ENCODE measurements at places on chromosomes 7 and 10.

DNA sequence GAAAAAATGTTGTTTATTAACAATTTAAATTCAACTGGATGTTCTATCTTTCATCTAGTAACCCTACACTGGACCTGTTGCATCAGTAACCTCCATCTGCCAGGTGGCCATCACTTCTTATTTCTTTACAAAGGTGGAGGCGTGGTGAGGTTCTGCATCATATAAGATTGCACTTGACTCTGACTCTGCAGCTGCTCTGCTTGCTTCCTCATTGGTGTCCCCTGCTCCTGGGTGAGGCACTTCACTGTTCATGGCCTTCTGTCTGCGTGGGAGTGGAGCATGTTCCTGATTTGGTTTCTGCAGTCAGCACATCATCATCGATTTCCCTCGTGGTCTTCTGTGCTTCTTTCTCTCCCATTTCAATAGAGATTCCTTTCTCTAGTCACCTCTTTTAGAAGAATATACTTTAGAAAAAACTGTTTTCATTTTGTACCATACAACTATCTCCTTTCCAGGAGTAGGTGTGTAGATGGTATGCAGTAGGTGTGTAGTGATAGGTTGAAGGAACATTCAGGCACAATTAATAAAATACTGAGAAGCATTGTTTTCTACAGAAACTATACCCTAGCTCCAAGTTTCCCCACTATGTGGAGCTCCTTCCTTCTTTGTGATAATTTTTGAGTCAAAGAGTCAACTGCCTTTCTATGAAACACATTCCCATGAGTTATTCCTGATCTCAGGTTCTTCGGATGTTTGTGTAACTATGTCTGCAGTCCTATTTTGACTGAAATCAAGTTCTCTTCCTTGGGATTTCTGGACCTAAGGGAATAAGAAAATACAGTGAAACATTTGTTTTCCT, 231.7 kb upstream of the CNTNAP2 start:
- no peak overlapping the region for H3K4me3 ChIP-seq
- H3K36me3 ChIP-seq: no peaks in the 10 kb centered on the region
- no peaks in the 10 kb centered on the region for H3K27me3 ChIP-seq

DNA sequence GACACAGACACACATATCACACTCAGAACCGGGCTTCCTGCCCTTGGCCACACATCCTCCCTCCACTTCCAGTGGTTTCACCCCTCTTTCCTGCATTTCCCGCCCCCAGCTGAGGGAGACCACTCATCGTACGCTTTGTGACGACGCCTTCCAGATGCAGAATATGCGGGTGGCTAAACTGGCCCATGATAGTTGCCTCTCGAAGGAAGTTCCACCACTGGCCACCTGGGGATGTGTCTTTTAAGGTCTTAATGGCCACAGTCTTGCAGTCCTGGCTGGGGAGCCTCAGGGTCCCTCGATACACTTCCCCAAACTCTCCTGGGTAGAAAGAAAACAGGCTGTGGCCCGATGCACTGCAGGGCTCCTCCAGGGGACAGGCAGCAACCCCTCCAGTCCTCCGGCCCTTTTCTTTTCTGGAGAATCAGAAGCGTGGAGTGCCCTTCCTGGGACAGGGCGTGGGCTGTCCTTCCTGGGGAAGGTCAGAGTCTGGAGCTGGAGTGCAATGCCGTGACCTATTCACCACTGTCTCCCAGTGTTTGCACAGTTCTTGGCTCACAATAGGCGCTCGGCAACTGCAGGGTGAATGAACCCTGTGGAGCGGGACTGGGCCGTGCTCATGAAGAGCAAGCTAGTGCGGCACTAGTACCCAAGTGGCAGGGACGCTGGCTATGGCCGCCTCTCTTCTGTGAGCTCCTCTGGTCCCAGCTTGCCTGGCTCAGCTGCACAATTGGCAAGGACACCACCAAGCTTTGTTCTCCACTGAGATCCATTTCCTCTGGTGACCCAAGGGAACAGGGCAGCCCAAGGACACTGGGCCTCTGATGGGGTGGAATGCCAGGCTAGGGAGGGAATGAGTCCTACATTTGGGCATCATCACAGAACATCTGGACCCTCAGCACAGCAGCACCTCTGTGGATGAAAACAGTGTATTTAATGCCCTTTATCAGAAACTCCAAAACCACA, 13.2 kb downstream of the EPHA1 start:
- no peaks in the 10 kb centered on the region for H3K27me3 ChIP-seq
- peaks cover 55% of the 10 kb centered on the region for H3K4me1 ChIP-seq
- peaks cover 44% of the 10 kb centered on the region for H3K36me3 ChIP-seq
- H3K27ac ChIP-seq: no peak overlapping the region

DNA sequence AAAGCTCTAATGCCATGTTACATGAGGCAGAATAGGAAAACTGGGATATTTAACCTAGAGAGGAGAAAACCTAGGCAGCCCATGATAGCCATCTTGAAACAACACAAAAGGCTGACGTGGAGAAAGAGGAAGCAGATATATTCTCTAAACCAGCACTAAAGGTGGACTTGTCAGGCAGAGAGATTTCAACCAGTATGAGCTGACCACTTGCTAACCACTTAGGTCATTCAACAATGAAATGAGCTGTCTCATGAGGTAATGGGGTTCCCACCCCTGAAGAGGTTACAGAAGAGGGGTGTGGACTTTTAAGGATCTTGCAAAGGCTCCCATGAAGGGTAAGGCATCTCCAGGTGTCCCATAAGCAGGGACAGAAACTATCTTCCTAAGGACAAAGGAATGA, 26.8 kb upstream of the EGR2 start:
- H3K4me1 ChIP-seq: no peaks in the 10 kb centered on the region
- DNase-seq: no peak
- no peaks in the 10 kb centered on the region for H3K36me3 ChIP-seq

- H3K4me1 ChIP-seq: no peaks in the 10 kb centered on the region
- no peak overlapping the region for H3K4me3 ChIP-seq
- no peaks in the 10 kb centered on the region for H3K36me3 ChIP-seq
- H3K27me3 ChIP-seq: no peaks in the 10 kb centered on the region
- no peak for DNase-seq
Measured at GRCh38 chr7:16086743-16087142, 334.6 kb downstream of the CRPPA start.

DNA sequence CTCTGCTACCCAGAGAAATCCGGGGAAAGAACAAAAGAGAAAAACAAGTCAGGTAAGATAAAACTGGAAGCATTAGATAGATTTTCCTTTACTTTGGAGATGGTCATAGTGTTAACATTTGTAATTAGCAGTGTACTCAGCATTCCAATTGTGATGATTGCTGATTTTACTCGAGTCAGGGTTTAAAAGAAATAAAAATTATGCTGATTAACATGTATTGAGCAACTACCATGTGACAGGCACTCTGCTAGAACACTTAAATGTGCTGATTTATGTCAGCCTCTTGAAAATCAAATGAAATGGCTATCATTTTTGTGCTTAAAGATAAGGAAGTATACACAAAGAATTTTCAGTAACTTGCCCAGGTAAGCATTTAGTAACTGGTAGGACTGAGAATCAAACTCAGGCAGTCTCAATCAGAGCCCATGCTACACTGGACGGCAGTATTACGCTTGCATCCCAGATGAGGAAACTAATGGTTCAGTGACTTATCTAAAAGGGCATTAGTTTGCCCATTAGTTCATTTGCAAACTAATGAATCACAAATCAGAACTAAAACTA, 735.1 kb upstream of the SORCS1 start:
- no peaks in the 10 kb centered on the region for H3K36me3 ChIP-seq
- H3K4me3 ChIP-seq: no peak overlapping the region
- no peak for DNase-seq
- no peak overlapping the region for H3K27ac ChIP-seq
- H3K27me3 ChIP-seq: no peaks in the 10 kb centered on the region

All from stomach (tissue), 19 donors.